HepG2 (cell line): ENCODE measurements at places on chromosomes 2 and 18. TPM values are rescaled to one million over a fixed set of nuclear protein-coding genes. Genes with fewer than 3 reads are reported as not detected.

RSAD2 gene
- 0.06 and 0.11 TPM in 2 replicates for total RNA-seq

DNA sequence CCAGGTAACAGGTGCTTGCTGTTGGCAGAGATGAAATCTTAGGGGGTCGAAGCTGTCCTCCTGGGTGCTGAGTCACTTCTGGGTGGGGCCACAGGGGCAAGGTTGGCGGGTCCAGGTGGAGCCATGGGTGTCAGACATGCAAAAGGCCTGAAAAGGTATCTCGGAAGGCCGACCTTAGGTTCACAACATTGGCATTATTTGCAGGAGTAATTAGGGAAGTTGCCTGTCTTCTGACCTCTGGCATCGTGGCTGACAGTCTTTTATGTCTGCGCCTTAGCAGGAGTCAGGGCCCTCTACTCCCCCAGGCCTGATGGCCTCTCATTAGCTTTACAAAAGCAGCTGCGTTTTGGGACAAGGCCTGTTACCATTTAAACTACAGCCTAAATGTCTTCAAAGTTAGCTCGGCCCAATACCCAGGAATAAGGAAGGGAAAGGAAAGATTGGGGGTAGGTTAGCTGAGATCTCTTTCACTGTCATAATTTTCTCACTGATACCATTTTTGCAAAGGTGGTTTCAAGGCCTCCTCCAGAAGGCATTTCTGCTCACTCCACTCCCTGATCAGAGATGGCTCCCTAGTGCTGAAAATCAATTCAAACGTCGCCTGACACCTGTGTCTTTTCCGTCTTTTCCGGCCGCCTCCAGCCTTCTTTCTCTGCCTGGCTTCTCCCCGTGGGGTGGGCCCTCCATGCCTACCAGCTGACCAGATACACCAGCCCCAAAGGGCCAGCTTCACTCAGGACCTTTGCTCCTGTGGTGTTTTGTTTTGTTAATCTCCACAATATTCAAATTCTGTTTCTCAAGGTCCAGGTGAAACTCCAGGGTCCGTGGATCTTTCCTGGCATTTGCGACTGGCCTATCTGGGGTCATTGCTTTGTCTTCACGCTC, 90.8 kb downstream of the RHOB start:
- H3K36me3 ChIP-seq = no peaks in the 10 kb centered on the region
- H3K4me3 ChIP-seq = peak overlapping the region; percentile 29
- H3K4me1 ChIP-seq = peaks cover 98% of the 10 kb centered on the region
- peak; percentile 63 for DNase-seq

DNA sequence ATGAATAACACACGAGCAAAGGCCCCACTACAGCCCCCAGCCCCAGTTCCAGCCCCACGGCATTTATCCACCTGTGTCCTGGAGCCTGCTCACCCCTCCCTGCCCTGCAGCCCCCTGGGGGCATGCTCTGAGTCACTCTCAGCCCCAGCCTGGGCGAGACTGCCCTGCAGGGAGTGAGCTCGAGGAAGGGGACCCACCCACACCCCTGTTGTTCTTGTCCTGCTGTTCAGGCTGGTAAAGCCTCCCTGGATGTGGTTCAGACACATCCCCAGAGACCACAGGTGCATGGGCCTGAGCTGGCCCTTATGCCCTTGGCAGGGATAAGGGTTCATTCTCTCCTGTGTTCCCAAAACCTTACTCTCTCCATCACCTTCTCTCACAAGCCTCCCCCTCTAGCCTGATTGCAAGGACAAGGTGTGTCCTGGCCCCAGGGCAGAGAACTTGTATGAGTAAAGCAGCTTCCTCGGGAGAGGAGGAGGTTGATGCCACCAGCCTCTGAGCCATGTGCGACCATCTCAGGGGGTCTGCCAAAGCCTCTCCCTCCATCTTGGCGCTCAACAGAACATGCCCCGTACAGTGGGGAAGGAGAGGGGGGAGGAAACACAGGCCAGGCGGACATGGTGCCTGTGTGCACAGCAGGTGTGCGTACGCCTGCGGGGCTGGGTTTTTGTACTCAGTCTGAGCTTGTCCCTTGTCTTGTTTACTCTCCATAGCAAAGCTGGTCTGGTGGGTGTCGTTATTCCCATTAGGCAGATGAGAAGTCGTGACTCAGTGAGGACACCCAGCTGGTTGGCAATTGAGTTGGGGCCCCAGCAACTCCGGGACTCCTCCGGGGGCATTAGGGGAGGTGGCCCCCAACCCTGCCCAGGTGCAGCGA, 64.4 kb downstream of the CIB4 start:
- peaks cover 29% of the 10 kb centered on the region; the same call in 1 of the 2 replicates for H3K27me3 ChIP-seq
- no peak overlapping the region for H3K27ac ChIP-seq
- DNase-seq = no peak
- H3K36me3 ChIP-seq = no peaks in the 10 kb centered on the region

DNA sequence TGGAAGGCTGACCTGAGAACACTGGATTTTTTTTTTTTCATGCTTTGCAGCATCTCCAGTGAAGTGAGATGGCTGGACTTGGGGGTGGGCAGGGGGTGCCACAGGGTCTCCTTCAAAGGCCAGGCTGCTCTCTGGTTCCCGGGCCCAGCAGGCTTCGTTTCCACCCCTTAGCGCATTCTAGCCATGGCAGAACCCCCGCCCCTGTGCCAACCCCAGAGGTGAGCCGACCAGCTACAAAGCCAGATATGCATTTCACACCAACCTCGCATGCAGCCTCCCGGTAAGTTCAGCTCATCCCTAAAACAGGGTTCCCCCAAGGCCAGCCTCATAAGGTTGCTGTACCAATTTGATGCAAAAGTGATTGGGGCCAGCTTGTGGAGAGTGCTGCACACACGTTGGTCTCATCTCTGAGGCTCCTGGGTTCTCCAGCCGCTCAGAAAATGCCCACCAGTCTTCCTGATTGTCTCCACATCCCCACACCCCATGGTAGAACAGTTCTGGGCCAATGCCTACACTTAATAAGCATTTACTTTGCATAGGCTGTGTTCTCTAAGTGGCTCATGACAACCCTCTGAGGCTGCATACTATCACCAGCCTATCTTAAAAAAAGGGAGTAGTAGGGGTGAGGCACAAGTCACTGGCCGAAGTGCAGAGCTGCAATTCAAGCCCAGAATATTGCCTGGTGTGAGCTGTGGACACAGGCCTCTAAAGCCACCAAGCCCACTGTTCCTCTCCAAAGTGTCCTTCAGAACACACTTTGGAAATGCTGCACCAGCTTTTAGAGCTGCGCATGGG, 23.3 kb downstream of the SMAD7 start:
- H3K4me3 ChIP-seq = no peak overlapping the region
- DNase-seq = no peak
- peak overlapping the region; percentile 89 for H3K27ac ChIP-seq
- no peaks in the 10 kb centered on the region for H3K27me3 ChIP-seq
- peaks cover 4% of the 10 kb centered on the region for H3K36me3 ChIP-seq

METTL8 gene
- 68.2 and 89.8 TPM in 2 replicates for total RNA-seq

DNA sequence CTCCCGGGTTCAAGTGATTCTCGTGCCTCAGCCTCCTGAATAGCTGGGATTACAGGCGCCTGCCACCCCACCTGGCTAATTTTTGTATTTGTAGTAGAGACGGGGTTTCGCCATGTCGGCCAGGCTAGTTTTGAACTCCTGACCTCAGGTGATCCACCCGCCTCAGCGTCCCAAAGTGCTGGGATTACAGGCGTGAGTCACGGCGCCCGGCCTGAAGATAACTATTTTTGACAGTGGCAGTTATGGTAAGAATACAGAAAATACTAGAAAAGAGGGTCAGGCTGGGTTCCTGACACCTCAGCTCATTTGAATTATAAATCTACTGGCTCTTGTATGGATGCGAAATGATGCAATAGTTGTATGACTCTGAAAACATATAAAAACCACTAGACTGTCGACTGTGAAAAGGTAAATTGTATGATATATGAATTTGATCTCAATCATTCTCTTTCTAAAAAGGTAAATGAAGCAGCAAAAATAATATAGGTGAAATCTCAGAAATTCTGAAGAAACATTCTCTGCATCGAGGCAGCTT, 11.1 kb upstream of the DGKD start:
- H3K4me3 ChIP-seq = no peak overlapping the region
- H3K27me3 ChIP-seq = no peaks in the 10 kb centered on the region; the same call in 1 of the 2 replicates
- DNase-seq = no peak
- H3K4me1 ChIP-seq = peaks cover 69% of the 10 kb centered on the region

- H3K4me1 ChIP-seq = no peaks in the 10 kb centered on the region
- H3K27me3 ChIP-seq = peaks cover 69% of the 10 kb centered on the region; the same call in 2 of the 3 replicates
- no peak overlapping the region for H3K27ac ChIP-seq
- H3K36me3 ChIP-seq = no peaks in the 10 kb centered on the region
- H3K4me3 ChIP-seq = no peak overlapping the region
These were observed 208.9 kb downstream of the KLHL29 start for GRCh38 chr2:23593752-23594459.

SH2D6 gene
- 0.11 and 0.29 TPM in 2 replicates for total RNA-seq

- H3K4me3 ChIP-seq = no peak overlapping the region
- no peaks in the 10 kb centered on the region for H3K27me3 ChIP-seq
- H3K27ac ChIP-seq = no peak overlapping the region
- H3K36me3 ChIP-seq = no peaks in the 10 kb centered on the region
- peaks cover 44% of the 10 kb centered on the region for H3K4me1 ChIP-seq
These were observed 72.1 kb downstream of the STPG4 start for GRCh38 chr2:47083005-47083404.

PAIP2B gene
- total RNA-seq = 0.29 and 0.46 TPM in 2 replicates

- H3K4me3 ChIP-seq = no peak overlapping the region
- no peak for DNase-seq
- no peaks in the 10 kb centered on the region for H3K27me3 ChIP-seq
These were observed 242.1 kb upstream of the RBMS1 start for GRCh38 chr2:160735696-160736095.

- H3K27me3 ChIP-seq = no peaks in the 10 kb centered on the region
- no peaks in the 10 kb centered on the region for H3K4me1 ChIP-seq
- no peak overlapping the region for H3K4me3 ChIP-seq
- DNase-seq = no peak
These were observed 183.1 kb upstream of the DDX18 start for GRCh38 chr2:117631152-117631945.

GRCh38 chr18:74512321-74513053, 16.3 kb downstream of the CNDP2 start:
- no peaks in the 10 kb centered on the region for H3K27me3 ChIP-seq
- H3K36me3 ChIP-seq = peaks cover 92% of the 10 kb centered on the region
- DNase-seq = no peak
- H3K4me3 ChIP-seq = no peak overlapping the region
- no peak overlapping the region for H3K27ac ChIP-seq

TRABD2A gene
- 0.36 TPM in 1 of 2 replicates, not detected in the other for total RNA-seq

GRCh38 chr2:3563521-3563976, 5.4 kb upstream of the RNASEH1 start:
- no peaks in the 10 kb centered on the region for H3K27me3 ChIP-seq
- no peak overlapping the region for H3K4me3 ChIP-seq
- H3K27ac ChIP-seq = no peak overlapping the region
- no peaks in the 10 kb centered on the region; the same call in 2 of the 3 replicates for H3K36me3 ChIP-seq
- peaks cover 15% of the 10 kb centered on the region for H3K4me1 ChIP-seq

ASXL3 gene
- not detected in 2 replicates for total RNA-seq

- H3K4me1 ChIP-seq = no peaks in the 10 kb centered on the region
- no peak overlapping the region for H3K27ac ChIP-seq
- H3K36me3 ChIP-seq = no peaks in the 10 kb centered on the region; the same call in 1 of the 2 replicates
- H3K4me3 ChIP-seq = no peak overlapping the region
- no peak for DNase-seq
These were observed 61.8 kb downstream of the RNF144A start for GRCh38 chr2:6978991-6979390.

SPEG gene
- total RNA-seq = 0.18 TPM in 1 of 2 replicates, not detected in the other

DNA sequence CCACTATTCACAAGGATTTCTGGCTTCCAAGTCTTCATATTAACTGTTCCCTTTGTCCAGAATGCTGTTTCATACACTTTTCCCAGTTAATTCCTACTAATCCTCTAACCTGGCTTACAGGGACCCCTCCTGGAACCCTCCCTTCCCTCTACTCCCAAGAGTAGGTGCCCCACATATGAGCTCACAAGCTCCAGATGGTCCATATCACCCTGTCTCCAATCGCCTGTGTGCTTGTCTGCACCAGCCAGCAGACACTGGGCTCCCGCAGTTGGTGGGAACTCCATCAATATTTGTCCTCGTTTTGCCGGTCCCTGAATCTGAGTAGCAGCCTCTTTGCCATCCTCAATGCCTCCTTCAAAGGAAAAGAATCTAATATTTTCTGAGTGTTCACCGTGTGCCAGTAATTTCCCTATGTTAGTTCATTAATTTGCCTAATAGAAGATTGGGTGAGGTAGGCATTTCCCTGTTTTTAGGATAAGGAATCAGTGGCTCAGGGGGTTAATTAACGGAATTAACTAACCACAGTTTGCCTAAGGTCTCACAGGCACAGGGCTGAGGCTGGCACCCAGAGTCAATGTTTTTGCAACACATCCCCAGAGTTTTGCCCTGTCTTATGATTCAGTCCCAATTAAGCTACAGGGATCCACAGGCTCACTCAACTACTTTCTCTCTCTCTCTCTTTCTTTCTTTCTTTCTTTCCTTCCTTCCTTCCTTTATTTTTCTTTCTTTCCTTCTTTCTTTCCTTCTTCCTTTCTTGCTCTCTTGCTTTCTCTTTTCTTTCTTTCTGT, 141.6 kb upstream of the CYP1B1 start:
- H3K27ac ChIP-seq = no peak overlapping the region
- no peaks in the 10 kb centered on the region; the same call in 1 of the 2 replicates for H3K27me3 ChIP-seq
- H3K36me3 ChIP-seq = no peaks in the 10 kb centered on the region
- DNase-seq = no peak

EML6 gene
- total RNA-seq = 19.9 and 32.4 TPM in 2 replicates

GALNT13 gene
- total RNA-seq = 4.8 and 5.0 TPM in 2 replicates

- H3K36me3 ChIP-seq = no peaks in the 10 kb centered on the region
- H3K27me3 ChIP-seq = no peaks in the 10 kb centered on the region
- H3K4me3 ChIP-seq = no peak overlapping the region
- DNase-seq = no peak
These were observed 44.6 kb downstream of the UBE2E3 start for GRCh38 chr2:181025004-181025403.

GRCh38 chr18:27042177-27042576, 142.9 kb downstream of the CHST9 start:
- no peaks in the 10 kb centered on the region for H3K36me3 ChIP-seq
- peak overlapping the region; percentile 30 for H3K27ac ChIP-seq
- peaks cover 33% of the 10 kb centered on the region for H3K4me1 ChIP-seq
- H3K27me3 ChIP-seq = no peaks in the 10 kb centered on the region
- H3K4me3 ChIP-seq = no peak overlapping the region

ITGA4 gene
- total RNA-seq = not detected in 2 replicates

DNA sequence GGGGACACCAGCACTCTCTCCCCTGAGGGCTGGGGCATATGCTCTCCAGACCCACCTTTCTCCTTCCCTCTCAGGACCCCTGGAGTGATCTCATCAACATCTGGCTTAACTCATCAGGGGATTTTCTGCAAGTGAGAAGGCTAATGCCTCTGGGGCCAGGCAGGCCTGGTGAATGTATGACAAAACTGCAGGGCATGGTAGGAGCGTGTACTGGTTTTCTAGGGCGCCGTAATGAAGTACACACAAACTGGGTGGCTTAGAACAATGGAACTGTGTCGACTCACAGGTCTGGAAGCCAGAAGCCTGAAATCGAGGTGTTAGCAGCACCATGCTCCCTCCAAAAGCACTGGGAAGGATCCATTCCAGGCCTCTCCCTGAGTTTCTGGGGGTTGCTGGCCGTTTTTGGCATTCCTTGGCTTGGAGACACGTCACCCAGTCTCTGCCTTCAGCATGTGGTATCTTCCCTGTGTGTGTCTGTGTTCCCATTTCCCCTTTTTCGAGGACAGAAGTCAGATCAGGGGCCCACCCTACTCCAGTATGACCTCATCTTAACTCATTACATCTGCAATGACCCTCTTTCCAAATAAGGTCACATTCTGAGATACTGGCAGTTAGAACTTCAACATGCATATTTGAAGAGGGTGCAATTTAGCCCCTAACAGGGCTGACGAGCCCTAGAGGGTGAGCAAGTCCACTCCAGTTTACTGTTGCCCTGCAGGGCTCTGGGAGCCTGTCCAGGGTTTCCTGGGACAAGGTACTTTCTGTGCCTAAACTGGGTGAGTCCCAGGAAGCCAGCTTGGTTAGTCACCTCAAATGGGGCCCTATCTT, 45.5 kb upstream of the CAB39 start:
- no peaks in the 10 kb centered on the region for H3K36me3 ChIP-seq
- no peak overlapping the region for H3K27ac ChIP-seq
- no peak for DNase-seq
- 0 out of 2 replicates have a peak, but pooled peaks cover 1% of the 10 kb centered on the region for H3K27me3 ChIP-seq
